Retinal pigment epithelial cell (primary cell): ENCODE measurements at places on chromosomes 4 and X.
A peak's percentile ranks its signal among the peaks of the same experiment; 100 is the strongest.

GRCh38 chr4:153722036-153722435, 37.8 kb downstream of the RNF175 start:
- DNase-seq = no peak

GRCh38 chrX:353566-354535, 32.9 kb downstream of the PPP2R3B start:
- DNase-seq = no peak

- no peak for DNase-seq
Measured at GRCh38 chr4:185671066-185671465, 135.8 kb upstream of the PDLIM3 start.

GRCh38 chr4:144174401-144175067, 34.0 kb upstream of the GYPA start:
- no peak for DNase-seq

- no peak for DNase-seq
Measured at GRCh38 chr4:179029683-179030082, 1587.4 kb upstream of the AGA start.

- peak; percentile 82 for DNase-seq
Measured at GRCh38 chr4:85744950-85745349, 270.0 kb downstream of the ARHGAP24 start.

- no peak for DNase-seq
Measured at GRCh38 chr4:108926061-108926460, 163.2 kb upstream of the ETNPPL start.

GRCh38 chr4:131316086-131316485, 1833.0 kb upstream of the PCDH10 start:
- no peak for DNase-seq

DNA sequence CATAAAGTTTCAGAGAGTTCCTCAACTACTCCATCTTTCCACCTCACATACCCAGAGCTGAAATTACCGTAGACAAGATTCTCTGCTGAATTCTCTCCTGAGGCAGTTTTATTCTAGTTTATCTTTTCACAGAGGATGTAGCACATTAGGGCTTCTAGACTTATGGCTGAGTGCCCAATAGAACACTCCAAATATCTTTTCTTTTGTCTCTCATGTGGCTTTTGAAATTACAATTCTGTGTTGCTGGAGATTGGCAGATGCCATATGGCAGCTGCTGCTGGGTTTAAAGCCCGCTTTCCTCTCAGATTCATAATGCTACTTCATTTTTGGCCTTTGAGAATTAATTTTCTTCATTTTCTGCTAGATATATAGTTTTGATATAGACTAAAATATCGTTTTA, 107.6 kb upstream of the BANK1 start:
- DNase-seq = no peak

GRCh38 chr4:64960516-64960915, 551.3 kb upstream of the TECRL start:
- DNase-seq = no peak

GRCh38 chr4:101993002-101993841, 202.7 kb downstream of the BANK1 start:
- DNase-seq = no peak

DNA sequence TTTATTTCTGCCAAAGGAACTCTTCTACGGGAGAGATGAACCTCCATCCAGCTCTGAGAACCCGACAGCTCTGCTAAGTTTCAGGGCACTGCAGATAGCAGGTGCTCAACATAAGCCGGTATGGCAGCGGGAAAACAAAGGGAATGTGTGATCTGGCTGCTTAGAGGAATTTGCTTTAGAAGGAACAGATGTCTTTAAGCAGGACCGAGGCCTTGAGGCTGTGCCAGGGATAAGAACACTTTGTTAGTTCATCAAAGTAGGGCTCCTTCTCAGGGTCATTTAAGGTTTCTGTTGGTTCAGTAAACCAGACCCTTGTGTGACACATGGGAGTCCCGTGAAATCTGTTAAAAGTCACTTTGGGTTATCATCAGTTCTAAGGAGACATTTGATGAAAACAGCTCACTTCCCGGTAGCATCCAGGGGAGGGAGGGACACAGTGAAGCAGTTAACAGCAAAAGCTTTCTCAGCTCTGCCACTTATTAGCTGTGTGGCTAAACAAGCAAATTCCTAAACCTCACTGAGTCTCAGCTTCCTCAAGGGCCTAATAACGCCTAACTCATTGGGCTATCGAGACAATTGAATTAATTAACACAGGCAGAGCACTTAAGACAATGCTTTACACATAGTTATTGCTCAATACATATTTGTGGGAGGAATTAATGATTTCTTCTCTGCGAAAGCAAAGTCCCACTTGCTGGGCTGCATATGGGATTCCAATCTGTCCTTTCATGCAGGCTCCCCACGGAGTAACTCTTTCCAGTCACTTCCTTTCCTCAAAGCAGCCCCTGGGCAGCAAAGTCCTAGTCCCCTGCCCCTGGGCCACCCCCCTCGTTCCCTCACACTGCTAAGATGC, 2.9 kb upstream of the FTSJ1 start:
- no peak for DNase-seq

- DNase-seq = no peak
Measured at GRCh38 chr4:54189140-54189539, 40.0 kb upstream of the PDGFRA start.

DNA sequence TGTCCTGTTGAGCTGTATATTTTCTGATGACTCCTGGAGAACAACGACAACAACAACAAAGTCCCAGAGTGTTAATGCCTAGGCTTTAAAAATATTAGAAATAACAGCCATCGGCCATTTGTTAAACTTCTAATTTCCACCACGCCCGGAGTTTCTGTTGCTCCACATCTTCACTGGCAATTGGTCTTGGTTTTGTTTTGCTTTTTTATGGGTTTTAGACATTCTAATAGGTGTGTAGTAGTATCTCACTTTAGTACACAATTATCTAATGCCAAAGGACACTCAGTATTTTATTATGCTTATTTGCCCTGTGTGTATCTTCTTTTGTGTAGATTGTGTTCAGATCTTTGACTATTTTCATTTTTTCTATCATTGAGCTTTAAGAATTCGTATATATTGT, 5.0 kb downstream of the MAGEA12 start:
- no peak for DNase-seq

- DNase-seq = no peak
Measured at GRCh38 chrX:106898462-106898861, 4.7 kb downstream of the RIPPLY1 start.

- DNase-seq = no peak
Measured at GRCh38 chr4:40283968-40284367, 51.2 kb upstream of the CHRNA9 start.

DNA sequence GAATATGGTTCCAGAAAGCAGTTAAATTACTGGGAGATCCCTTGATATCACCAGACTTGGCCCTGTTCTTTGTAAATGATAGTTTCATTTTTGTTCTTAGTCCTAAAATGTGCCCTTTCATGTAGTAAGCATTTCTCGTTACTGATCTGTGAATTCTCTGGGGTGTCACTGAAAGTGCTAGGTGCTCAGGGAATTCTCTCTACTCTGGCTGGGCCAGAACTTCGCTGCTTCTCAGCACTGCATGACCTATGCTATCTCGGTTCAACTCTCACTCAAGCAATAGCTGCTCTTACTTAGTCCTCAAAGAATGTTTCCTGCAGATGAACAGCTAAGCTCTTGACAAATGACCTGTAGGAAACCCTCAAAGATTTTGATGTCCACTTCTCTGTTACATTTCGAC, 1144.3 kb downstream of the ADGRL3 start:
- DNase-seq = no peak

- DNase-seq = peak; percentile 28
Measured at GRCh38 chr4:43816116-43816515, 632.5 kb downstream of the KCTD8 start.

DNA sequence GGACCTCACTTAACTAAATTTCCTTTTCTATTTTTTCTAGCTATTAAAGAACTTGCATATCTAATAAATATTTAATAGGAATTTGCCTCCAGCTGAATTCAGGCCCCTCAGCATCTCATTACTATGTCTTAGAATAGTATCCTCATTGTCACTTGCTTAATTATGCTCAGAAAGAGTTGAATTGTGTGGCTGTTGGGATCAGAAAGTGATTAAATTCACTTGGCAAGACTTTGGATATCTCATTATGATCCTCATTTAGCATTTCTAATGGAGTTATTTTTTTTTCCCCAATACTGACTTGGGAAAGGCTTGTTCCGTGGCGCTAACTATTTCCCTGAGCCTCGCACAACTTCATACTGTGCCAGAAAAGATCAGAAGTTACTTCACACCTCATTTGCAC, 158.8 kb downstream of the IDS start:
- no peak for DNase-seq
